Suppressor macrophage treated with lipopolysaccharide for 1 hour (primary cell): ENCODE measurements at places on chromosomes 13 and 19.

DNA sequence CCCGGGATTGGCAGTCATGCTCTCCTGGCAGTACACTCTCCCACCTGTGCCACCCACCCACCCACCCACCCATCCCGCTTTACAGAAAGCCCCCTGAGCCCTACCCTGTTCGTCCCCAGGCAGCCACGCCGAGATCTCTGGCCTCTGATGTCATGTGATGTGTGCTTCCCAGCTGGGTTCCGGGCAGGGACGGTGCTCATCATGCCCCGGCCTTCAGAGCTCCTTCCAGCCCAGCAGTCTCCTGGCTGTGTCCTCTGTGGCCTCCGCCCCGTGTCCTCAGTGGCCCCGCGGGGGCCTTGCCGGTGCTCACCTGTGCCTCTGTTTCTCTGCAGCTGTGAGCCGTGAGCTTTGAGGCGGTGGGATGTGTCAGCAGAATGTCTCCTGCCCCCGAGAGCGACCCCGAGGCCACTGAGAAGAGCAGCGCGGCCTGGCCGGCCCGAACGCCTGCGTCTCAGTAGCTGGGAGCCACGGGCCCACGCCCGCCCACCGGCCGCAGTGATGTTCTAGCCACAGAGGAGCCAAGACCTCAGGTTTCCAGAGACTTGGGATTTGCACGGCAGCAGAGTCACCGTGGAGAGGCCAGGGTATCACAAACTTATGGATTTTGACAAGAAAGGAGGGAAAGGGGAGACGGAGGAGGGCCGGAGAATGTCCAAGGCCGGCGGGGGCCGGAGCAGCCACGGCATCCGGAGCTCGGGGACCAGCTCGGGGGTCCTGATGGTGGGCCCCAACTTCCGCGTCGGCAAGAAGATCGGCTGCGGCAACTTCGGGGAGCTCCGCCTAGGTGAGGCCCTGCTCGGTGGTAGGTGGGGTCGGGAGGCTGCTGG, 28.4 kb downstream of the CSNK1G2 start:
- DNase-seq = no peak

DNA sequence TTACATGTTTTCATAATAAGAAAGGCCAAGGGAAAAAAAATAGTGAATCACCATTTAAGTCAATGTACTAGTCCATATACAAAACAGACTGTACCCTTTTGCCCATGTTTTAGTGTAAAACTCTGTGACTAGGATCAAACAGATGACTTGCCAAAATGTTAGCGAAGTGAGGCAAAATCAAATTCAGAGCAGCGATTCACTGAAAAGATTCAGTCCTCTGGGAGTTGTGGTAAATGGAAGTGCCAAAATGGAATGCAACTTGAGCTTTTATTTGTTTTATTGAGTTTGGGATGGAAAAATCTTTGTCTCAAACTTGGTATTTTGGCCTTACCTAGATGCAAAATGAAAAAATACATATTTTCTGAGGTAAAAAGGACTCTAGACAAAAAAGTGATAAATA, 9.1 kb downstream of the CDADC1 start:
- no peak for DNase-seq

DNA sequence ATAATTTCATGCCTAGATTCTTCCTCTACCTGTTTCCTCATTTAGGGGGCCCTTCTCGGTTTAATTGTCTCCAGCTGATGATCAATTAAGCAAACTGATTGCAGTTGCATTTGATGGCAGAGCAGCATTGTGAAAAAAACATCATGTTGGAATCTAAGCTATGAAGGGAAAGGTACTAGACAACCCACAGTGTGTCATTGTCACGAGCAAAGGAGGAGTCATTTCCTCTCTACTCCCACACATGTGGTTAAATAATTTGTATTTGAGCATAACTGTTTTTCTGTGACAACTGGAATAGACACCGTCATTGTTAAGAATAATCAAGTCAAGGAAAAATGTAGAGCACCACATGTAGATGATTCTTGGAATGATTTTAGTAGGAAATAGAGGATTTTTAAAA, 240.3 kb downstream of the DCT start:
- peak; percentile 66 for DNase-seq

- no peak for DNase-seq
These were observed 110.7 kb upstream of the UBL3 start for GRCh38 chr13:29961036-29961670.

GRCh38 chr13:105144020-105144419, 1391.4 kb downstream of the EFNB2 start:
- DNase-seq = no peak

GRCh38 chr13:43270130-43270830, 246.9 kb downstream of the DNAJC15 start:
- DNase-seq = no peak

DNA sequence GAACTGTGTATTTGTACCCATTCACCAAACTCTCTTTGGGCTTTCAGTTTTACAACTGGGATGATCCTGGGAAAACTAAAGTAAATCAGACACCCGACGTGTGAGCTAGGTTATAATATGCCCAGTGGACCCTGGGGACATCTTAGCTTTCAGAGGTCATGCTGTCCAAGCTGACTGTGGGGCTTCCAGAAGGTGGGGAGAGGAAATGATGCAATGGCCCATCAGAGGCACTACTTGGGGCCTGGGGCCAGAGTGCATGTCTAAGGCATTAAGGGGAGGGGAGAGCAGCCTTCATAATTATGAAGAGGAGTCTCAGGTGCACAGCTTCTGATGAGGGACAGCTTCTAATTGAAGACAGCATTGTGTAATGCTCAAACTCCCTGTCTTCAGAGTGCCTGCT, 30.9 kb downstream of the ALOX5AP start:
- DNase-seq = no peak

- DNase-seq = no peak
These were observed 52.2 kb downstream of the RFC3 start for GRCh38 chr13:33870046-33870668.

GRCh38 chr13:48492470-48493065, 40.3 kb downstream of the RCBTB2 start:
- peak; percentile 84 for DNase-seq

DNA sequence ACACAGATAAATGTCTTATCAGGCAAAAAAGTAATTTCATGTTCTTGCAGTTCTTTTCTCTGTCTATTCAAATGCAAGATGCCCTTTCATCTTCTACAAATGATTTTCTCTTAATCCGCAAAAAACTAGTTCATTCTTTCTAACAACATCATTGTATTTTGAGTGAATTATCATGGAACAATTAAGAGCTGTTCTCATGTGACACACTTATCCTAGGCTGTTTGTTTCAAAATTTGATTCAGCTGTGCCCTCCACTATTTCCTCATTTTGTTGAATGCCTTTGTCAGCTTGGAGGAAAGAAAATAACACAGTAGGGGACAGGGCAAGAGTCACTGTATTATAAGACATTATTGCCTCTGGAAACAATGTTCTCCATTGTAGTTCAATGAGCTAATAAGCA, 396.9 kb downstream of the KCTD12 start:
- DNase-seq = no peak

- DNase-seq = no peak
These were observed 27.4 kb downstream of the CD177 start for GRCh38 chr19:43380771-43381386.

DNA sequence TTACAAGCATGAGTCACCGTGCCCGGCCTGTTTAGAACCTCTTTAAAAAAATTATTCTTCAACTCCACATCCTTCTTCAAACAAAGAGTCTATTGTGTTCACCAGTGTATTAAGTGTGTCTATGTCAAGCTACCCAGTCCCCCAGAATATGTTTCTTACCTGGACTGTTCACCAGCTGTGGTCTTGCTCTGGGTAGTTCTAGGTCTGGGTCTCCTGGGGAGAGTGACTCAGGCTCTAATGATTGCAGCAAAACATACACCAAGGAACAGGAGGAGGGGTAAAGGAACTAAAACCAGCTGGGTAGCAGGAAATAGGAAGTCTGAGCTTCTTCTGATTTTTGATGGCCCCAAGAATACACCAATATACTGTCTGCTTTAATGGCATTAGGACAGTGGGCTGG, at the start of gene FPR1:
Gene FPR1, minus strand, starts transcription at position 224 of the 400 bp plus-strand sequence. CDS start 4,884 bp downstream, outside the sequence.
- peak; percentile 89 for DNase-seq

DNA sequence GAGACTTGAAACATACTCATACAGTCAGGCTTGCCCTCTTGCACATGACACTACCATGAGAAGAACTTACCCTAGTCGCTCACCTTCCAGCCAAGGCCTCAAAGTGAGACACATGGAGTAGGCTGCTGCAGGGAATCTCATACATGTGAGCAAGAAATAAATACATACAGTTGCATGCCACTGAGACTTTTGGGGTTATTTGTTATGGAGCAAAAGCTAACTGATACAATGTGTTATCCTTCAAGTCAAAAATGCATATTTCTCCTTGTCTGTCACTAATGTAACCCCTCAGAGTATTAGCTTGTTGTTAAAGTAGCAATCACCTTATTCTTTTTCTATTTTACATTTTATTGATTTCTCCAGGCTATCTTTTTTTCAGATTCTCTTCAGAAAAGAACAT, 58.1 kb downstream of the FOXO1 start:
- DNase-seq = no peak

DNA sequence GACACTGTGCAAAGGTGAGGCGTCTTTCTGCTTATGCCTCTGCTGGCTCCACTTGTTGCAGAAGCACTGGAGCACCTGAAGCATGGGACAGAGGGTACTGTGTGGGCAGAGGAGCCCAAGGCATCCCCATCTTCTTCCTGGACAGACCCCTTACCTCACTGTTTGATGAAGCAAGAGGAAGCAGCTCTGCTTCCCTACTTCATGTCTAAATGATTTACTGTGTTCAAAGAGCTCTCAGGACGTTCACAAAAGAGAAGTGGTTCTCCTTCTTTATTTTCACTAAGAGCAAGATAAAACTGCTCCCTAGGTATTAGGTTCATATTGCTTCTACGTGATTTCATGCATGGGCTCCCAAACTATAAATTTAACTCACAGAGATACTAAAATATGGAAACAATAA, 1635.4 kb upstream of the SLC10A2 start:
- no peak for DNase-seq

- DNase-seq = no peak
These were observed 362.1 kb downstream of the FOXO1 start for GRCh38 chr13:40304391-40304790.

DNA sequence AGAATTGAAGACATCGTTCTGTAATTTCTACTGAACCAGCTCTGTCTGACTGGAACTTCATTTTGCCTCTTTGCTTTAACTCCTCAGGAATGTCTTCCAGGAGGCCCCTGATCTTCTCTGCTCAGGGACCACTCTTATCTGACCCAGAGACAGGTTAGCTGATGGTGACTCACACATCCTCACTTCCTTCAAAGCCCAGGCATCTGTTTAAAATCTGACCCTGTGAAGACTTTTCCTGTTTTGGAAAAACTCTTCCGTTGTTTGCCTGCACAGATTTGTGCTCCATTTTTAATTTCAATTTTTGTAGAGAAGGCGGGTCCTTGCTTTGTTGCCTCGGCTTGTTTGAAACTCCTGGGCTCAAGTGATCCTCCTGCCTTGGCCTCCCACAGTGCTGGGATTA, 1.6 kb downstream of the ARL11 start:
- DNase-seq = no peak

- DNase-seq = no peak
These were observed 468 bp upstream of the SERTM1 start for GRCh38 chr13:36673352-36673751.

DNA sequence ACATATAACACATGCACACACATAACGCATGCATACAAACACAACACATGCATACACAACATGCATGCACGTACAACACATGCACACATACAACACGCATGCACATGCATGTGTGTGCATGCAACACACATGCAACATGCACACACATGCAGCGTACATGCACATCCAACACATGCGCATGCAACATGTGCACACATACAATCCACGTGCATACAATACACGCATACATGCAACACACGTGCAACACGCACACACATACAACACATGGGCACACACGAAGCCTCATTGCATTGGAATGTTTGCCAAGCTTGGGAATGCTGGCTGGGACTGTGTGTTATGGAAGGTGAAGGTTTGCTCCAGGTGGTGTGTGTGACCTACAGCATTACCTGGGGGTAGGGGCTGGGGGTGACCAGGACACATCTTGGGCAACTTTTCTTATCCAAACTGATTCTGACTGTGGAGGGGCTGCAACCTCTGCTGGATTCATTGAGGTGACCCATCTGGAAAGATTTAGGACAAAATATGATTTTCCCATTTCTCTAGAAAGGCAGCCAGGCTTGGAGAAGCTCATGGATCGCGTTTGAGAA, 58.9 kb downstream of the SPACA7 start:
- no peak for DNase-seq

GRCh38 chr13:18992791-18993190, 188.8 kb downstream of the TUBA3C start:
- no peak for DNase-seq

- DNase-seq = no peak
These were observed 193.6 kb upstream of the TSC22D1 start for GRCh38 chr13:44769686-44770085.

DNA sequence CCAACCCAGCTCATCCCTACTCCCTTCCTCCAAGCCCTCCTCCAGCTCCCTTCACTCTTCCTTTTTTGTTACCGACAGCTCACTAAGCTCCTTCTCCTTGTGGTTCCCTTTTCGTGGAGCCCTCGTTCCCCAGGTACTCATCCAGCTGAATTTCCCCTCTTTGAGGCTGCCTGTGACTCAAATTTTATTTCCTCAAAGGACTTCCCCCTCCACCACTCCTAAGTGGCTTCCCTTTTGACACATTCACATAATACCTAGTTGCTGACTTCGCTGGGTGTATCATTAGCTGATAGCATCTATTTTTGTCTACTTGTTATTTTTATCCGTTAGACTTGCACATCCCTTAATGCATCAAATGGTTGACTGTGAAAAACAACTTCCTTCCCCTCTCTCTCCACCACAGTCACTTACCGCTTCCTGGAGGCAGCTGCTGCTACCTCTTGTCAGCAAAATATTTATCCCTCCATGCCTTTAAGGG, 14.5 kb downstream of the FFAR2 start:
- peak; percentile 98 for DNase-seq

GRCh38 chr13:64553411-64554129, 2676.6 kb downstream of the PCDH9 start:
- DNase-seq = peak; percentile 46

DNA sequence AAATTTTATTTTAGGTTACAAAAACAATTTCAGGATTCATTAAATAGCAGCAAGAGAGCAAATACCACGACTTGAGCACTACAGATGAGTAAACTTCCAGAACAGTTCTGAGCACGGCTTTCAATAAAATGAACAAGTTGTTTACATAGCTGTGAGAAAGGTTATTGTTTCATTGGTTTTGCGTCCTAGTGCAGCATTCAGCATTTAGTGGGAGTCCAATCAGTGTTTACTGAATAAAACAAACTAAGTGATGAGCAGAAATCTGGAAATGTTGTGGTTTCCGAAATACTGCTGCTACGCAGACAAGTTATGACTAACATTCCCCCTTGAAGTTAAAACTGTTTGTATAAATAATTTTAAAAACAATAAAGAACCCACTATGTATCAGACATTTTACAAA, 251.5 kb upstream of the STARD13 start:
- no peak for DNase-seq
